Activated naive CD8-positive, alpha-beta T cell treated with anti-CD3 and anti-CD28 coated beads, Interleukin-2, amount 50 U/mL, for 16 hours (primary cell): ENCODE measurements at places on chromosomes 7 and 10.

DNA sequence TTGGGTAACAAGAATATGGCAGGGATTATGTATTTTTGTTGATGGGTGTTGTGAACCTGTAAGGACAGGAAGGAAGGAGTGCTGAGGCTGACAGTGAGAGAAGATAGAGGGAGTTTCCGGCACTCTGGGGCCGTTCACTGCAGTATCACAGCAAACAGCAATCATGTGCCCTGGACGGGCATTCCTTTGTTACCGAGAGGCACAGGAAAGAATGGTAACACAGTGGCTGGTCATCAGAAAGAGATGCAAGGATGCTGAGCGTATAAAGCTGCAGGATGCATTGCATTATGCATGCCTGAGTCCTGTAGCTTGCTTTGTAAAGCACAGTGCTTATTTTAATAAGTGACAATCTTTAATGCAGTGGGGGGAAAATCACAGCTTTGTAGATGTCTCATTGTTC, 286.8 kb downstream of the RPS24 start:
- DNase-seq = no peak

DNA sequence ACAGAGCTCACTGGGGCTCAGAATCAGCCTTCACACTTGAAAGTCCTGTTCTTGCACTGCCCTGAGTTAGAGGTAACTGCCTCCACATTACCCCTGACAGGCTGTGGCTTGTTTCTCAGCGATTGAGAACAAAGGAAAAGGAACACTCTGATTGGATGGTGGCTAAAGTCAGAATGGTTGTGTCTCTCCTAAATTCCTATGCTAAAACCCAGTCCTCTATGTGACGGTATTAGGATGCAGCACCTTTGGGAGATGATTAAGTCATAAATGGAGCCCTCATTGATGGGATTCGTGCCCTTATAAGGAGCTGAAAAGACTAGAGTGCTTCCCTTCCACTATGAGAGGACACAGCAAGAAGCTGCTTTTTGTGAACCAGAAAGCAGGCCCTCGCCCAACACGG, 38.9 kb upstream of the DGKI start:
- DNase-seq = no peak

- DNase-seq = no peak
Observed at GRCh38 chr7:12518920-12519681, 51.4 kb upstream of the SCIN start.

- DNase-seq = no peak
Observed at GRCh38 chr7:77903597-77903996, 105.0 kb downstream of the PHTF2 start.

DNA sequence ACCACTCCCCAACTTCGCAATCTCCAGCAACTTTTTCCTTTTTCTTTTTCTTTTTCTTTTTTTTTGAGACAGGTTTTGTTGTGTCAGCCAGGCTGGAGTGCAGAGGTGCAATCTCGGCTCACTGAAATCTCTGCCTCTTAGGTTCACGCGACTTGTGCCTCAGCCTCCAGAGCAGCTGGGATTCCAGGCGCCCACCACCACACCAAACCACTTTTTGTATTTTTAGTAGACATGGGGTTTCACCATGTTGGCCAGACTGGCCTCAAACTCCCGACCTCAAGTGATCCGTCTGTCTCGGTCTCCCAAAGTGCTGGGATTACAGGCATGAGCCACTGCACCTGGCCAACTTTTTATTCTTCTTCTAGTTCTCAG, 55.0 kb downstream of the KIAA1549 start:
- no peak for DNase-seq

GRCh38 chr10:103104721-103105120, 88.4 kb downstream of the NT5C2 start:
- no peak for DNase-seq

GRCh38 chr7:71237945-71238344, 106.0 kb downstream of the GALNT17 start:
- DNase-seq = no peak

GRCh38 chr7:1557771-1558170, 1.8 kb upstream of the TMEM184A start:
- DNase-seq = no peak

- DNase-seq = no peak
Observed at GRCh38 chr10:76086761-76087639, 655.6 kb downstream of the LRMDA start.

- DNase-seq = no peak
Observed at GRCh38 chr10:73039635-73040034, 57.0 kb downstream of the P4HA1 start.

DNA sequence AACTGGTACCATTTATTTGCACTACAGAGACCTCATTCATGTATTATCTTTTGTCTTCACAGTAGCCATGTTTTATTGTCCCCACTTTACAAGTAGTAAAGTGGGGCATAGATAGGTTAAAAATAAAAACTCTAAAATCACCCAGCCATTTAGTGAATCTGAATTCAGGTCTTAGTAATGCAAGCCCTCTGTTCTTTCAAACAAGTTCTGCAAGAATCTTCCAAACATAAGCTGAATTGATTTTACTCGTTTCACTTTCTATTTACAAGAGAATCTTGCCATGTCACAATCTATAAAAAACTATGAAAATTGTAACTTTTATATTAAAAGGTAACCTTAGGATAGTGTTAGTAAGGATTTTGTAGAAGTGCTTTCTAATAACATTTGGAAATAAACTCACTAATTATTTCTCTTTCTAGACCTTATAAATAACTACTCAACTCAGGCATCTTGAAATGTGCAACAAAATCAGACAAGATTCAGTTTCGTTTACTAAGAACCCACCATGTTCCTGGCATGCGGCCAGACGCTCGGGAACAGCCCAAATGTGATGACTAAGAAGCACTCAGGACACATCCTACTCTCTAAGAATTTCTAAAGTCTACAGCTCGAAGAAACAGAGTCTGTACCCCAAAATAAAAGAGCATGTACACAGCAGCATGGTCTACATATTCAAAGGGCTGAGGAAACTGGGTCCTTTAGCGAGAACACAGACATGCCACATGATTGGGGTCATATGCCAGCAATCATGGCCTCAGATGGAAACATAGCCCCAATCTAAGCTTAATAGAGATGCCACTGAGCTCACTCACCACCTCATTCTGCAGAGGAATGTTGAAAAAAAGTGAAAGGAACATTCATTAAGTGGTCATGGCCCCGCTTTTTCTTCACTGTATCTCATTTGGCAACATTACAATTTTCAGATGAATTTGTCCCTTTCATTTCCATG, 167.6 kb downstream of the AMPH start:
- DNase-seq = peak; percentile 71

DNA sequence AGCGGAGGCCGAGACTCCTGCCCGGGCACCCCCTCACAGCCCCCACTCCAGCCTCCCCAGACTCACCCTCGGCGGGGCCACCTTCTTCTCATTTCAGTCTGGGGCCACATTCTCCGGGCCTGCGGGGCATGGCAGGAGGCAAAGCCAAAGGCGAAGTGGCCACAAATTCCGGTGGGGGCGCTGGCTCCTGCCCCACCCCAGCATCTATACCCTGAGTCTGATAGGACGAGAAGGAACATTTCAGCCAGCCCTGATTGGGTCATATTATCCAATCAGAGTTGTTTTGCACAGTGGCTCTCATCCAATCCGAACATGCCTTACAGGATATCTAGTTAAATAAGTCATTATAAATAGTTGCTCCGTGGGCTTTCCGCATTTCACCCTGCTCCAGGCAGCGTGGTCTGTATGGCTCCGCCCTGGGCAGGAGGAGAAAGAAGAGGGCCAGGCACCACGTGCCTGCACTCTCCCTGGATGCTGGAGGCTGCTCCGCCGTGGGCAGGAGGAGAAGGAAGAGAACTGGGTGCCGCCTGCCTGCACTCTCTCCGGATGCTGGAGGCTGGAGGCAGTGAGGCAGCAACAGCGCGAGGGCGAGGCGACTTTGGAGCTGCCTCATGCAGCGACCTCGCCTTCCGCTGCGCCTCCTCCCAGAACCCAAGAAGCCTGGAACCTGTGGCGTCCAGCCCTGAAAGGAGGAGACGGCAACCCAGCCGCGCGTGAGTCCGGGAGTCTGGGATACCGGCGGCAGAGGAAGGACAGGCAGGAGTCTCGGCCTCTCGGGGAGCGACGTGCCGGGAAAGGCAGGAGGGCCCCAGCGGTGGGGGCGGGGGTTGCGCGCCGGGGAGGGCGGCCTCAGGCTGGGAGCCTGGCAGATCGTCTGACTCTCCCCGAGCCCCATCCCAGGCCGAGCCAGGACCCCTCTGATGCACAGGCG, 162.9 kb downstream of the ZNF33B start:
- no peak for DNase-seq

DNA sequence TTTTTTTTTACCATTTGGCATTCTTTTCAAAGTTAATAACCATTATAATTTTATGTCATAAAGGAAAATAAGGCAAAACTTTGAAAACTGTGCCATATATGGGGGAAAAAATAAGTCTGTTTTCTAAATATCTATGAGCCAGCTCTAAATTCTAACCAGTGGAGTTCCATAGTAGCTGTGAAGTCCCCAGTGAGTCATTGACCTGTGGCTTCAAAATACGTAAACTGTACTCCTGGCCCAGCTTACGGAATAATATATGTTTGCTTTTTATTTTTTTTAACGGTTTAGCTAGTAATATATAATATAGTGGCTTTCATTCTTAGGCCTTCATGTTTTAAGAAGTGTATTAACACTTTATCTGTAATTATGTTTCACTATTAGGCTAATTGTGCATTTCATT, 20.5 kb downstream of the ZRANB1 start:
- no peak for DNase-seq

- no peak for DNase-seq
Observed at GRCh38 chr7:139823959-139824521, 5.0 kb upstream of the TBXAS1 start.

- DNase-seq = no peak
Observed at GRCh38 chr10:73469579-73469978, 26.2 kb downstream of the PPP3CB start.

DNA sequence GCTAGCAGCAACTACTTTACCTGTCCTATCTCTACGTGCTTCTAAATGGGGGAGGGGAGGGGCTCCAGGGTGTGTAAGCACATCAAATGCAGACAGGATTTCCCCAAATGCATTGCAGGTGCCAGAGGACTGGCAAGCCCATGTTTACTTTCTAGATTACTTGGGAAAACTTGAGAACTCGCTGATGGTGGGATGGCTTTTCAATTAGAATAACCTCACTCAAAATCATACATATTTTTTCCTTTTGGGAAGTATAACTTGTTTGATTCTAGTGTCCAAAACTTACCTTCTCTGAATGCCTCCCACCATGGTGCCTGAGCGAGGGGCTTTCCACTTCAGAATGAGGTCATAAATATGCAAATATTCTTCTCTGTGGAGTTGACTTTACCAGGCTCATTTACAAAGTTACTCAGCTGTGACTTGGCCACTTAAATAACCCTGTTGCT, 191.3 kb upstream of the RHOBTB1 start:
- no peak for DNase-seq

DNA sequence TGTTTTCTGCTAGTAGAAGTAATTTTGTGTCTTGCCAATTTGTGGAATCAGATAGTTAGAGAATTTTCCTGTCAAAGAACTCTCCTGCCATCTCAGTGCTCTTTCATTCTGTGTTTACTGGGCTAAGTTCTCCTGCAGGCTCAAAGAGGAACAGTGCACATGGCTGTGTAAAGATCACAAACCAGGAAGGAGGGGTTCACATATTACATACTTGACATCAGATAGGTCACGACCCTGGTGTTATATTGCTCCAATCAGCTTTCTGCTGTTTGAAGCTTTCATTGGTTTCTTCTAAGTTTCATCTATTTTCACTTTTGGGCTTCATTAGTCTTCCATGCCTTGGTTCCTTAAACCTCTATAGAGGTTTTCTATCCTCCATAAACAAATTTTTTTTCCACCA, 13.5 kb upstream of the ELMO1 start:
- DNase-seq = no peak

DNA sequence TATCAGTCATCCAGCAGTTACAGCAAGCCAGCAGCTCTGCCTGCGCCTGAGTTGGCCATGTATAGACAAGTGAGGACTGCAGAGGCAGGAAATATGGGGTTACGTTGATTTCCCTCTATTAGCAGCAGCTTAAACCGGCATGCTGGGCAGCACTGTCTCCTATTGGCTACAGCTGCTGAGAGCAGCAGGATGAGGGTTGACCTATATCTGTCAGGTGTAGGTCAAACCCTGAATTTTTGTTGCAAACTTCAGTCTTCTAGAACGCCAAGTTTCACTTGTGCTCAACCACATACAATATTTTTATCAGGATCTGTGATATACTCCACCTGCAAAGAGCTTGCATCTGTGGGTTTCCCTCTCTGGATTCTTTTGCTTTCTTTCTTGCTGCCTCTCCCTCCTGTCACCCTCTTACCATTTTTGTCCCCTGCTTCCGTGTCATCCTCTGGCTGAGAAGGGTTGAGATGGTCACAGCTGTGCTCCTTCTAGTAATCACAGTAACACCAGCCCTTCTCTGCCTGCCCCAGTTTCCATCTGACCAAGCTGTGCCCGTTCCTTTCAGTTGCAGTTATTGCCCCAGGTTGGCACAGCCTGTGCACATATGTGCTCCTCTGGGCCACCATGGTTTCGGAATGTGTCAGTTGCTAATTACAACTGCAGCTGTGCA, 23.8 kb upstream of the GLCCI1 start:
- no peak for DNase-seq

- DNase-seq = no peak
Observed at GRCh38 chr10:78805176-78805575, 263.6 kb upstream of the ZMIZ1 start.

DNA sequence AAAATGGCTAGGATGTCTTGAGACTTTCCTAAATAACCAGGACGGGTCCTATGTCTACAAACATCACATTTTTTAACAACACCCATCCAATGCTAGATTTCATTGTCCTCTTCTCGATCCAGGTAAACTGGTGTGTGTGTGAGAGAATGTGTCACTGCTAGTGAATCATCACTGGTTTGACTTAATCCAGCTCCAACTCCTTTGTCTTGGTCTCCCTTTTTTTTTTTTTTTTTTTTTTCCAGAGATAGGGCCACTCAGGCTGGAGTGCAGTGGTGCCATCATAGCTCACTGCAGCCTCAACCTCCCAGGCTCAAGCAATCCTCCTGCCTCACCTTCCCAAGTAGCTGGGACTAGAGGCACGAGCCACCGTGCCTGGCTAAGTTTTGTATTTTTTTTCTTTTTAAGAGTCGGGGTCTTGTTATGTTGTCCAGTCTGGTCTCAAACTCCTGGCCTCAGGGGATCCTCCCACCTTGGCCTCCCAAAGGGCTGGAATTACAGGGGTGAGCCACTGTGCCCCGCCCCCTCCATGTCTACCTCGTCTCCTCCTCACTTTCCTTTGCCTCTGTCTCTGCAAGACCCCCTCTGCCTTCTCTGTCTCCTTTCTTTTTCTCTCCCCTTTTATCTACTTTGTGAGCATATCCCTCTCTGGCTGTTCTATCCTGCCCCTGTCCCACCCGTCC, 2.2 kb upstream of the UFSP1 start:
- DNase-seq = no peak

DNA sequence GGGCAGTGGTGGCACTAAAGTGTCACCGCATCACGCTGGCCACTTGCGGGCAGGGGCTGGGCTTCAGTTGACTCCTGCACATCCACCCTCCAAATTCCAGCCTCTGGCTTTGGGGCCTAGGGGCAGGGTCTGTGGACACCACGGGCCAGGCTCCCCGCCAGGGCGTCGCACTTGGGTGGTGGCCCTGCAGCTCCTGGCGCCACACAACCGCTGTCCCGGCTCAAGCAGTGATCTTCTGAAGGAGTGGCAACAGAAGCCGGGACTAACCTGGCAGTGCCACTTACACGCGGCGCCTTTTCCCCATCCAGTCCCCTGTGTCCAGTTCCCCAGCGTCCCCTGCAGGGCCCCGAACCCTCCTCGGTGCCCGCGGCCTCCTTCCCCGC, 134.3 kb upstream of the ZNF92 start:
- DNase-seq = no peak

- no peak for DNase-seq
Observed at GRCh38 chr7:112346381-112347060, 103.7 kb upstream of the IFRD1 start.
